Activated T-helper 1 cell treated with anti-CD3 and anti-CD28 coated beads, Interleukin-2, amount 50 U/mL, for 16 hours (primary cell): ENCODE measurements at places on chromosomes 13 and 19.

- DNase-seq, result no peak
These were observed 14.6 kb upstream of the KCNN1 start for GRCh38 chr19:17951990-17952976.

GRCh38 chr13:43316281-43316680, 292.9 kb downstream of the DNAJC15 start:
- no peak for DNase-seq

DNA sequence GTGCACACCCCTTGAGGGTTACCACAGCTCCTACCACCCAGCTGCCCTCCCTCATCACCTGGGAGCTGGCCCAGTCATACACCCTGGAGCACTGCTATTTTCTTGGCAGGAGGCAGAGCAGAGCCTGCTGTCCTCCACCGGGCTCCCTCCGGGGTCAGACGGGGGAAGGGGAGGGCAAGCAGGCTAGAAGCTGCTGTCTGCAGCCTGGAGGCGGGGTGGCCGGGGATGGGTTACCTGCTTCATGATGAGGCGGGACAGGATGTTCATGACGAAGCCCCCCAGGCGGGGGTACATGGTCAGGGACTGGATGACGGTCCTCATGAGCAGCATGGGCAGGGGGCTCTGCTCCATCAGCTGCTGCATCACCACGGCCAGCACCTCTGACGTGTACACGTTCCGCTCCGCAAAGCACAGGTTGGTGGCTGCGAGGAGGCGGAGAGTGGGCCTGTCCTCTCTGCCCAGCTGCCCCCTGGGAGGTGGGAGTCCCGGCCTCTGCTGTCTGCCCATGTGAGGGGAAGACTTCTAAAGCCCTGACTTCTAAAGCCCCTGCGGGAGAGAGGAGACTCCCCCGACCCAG, 2.7 kb upstream of the RSPH6A start:
- DNase-seq, result no peak

- no peak for DNase-seq
These were observed 159.3 kb downstream of the ITGBL1 start for GRCh38 chr13:101611491-101612475.

GRCh38 chr13:113969311-113969972, 4.4 kb downstream of the C13orf46 start:
- DNase-seq, result no peak

- no peak for DNase-seq
These were observed 16.3 kb downstream of the POP4 start for GRCh38 chr19:29622166-29623070.

DNA sequence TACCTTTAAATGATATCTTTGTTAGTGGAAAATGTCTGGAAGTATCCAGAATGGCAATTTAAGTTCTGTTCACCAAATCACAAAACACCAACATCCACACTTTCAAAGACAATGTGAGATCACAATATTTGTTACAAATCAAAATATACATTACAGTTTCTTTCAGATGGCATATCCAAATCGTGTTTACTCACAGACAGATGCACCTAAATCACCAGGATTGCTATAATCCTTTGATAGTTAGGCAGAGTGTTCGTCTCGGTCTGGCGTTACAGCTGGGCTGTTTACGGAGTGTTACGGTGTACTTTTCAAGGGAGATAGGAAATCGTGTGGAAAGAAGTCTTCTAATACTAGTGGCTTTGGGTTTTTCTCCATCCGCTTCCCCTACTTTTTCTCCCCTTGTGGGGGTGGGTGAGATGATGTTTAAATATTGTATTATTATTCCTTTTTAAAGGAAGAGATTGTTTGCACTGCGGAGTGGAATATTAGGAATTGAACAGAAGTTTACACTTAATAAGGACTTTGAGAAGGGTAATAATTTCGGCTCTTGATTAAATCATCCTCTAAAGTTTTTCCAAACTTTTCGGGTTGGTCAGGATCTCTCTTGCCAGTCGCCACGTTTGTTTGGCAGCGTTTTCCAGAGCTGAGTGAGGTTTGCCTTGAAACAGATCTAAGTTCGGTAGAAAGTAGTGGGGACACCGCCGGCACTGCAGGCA, 1.8 kb downstream of the MAB21L1 start:
- DNase-seq, result no peak

DNA sequence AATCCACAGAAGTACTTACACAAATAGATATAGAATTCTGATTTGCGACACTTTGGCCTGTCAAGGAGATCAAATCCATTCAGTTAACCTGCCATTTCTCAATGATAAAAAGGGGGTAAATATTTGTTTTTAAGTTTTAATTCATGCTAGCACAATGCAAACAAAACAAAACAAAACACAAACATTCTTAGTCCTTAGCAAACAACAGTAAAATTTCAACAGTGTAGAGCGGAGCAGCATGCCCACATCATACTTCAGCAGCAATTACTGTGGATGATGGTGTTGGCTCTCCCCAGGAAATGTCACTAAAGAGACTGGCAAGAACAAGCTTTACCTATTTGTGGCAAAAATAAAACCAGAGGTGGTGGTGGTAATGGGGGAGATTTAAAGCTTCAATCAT, 625.2 kb upstream of the PCDH20 start:
- no peak for DNase-seq

- no peak for DNase-seq
These were observed 53.9 kb upstream of the CEACAM21 start for GRCh38 chr19:41521931-41522555.

GRCh38 chr19:4704317-4704673, 19.3 kb downstream of the DPP9 start:
- no peak for DNase-seq

- no peak for DNase-seq
These were observed 6.2 kb downstream of the NPHS1 start for GRCh38 chr19:35846038-35846668.

DNA sequence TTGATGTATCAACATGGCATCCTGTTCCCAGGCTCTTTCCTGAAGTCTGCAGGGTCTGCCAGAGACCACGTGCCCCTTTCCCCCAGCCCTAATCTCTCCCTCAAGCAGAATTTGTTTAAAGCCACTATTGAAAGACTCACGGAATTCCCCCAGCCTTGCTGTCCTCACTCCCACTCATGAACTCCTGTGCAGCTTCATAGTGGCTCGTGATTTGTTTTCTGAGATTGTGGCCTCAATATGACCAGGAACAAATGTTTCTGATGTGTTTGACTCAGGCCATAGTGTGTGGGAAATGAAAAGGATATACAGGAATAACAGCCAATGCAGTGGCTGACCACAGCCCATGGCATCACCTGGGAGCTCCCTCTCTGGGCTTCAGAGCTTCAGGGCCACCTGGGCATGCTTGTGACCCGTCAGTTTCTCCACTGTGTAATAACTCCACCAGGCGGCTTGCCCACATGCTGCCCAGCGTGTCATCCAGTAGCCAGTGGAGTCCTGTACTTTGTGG, 8.1 kb upstream of the SERPINE3 start:
- no peak for DNase-seq

DNA sequence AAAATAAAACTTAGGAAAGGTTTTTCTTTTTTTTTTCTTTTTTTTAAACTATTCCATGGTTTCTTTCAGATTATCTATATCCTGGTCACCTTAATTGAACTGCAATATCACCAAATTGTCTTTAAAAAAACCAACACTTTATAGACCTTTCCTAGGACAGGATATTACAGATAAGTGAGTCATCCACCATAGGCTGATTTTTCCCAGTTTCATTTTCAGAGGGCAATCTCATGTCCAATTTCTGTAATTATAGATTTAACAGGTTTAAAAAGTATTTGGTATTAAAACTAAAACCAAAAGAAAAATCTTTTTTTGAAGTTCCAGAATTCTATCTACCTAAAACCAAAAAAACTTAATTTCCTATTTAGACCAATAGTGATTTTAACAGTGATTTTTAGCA, 13.2 kb downstream of the SPART start:
- no peak for DNase-seq

- DNase-seq, result no peak
These were observed 58.5 kb downstream of the ARHGAP35 start for GRCh38 chr19:46919324-46919723.

GRCh38 chr13:41463838-41464602, 6.7 kb downstream of the RGCC start:
- peak; percentile 24 for DNase-seq
